ENCODE measurements at places on chromosomes 5 and 9.

DNA sequence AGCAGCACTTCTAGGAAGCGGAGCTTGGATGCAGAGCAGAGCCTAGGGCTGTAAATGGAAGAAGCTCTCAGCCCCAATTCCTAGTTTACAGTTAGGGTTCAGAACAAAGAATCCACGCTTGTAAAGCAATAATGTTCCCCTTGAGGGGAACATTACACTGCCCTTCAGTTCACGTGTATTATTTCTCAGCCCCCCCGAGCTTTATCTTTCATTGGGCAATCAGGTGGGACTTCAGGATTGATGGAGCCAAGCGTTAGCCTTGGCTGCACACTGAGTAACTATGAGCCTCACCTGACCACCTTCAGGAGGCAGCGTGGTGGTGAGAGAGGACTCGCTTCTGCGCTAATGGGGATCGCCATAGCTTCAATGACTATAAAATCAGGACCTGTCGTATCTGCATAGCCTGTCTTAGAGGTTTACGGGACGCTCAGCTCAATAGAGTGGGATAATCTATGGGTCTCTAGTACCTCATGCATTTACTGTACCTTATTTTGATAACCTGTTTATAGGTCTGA, 157.0 kb upstream of the RASEF start:
- peak; percentile 54 for DNase-seq

- DNase-seq: no peak
Observed at GRCh38 chr9:90400091-90400490, 242.5 kb downstream of the DIRAS2 start.

DNA sequence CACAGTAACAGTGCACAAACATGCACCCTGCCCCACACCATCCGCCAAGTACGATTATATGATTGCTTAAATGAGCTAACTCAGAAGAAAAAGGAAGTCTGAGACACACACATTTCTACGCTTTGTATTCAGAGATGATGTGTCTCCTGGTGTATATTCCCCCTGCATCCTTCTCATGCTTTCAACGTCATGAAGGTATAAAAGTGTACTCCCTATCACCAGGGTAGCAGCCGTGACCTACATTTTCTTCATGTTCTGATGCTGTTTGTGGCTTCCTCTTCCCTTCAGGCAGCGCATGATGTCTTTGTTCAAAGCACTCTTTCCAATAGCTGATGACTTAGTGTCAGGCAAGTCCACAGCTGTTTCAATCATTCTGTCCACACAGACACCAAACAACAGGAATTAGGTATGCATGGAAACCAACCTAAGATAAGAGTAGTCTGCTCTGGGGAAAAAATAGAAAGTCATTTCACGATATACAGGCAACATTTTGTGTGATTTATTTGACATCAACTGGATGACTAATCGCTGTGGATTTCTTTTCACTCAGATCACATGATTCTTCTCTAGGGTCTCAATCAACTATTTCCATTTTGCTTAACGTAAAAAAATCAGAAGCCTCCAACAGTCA, 269.4 kb upstream of the PTGER4 start:
- no peak for DNase-seq

GRCh38 chr9:78163834-78164233, 72.0 kb upstream of the CEP78 start:
- no peak for DNase-seq

Data from NCI-H1105 treated with DMSO at 0.1 percent for 48 hours (cell line).